ENCODE measurements at places on chromosomes 6 and 20.

GRCh38 chr20:23857962-23858595 is 21.5 kb downstream of the CST5 start:
- DNase-seq: no peak

DNA sequence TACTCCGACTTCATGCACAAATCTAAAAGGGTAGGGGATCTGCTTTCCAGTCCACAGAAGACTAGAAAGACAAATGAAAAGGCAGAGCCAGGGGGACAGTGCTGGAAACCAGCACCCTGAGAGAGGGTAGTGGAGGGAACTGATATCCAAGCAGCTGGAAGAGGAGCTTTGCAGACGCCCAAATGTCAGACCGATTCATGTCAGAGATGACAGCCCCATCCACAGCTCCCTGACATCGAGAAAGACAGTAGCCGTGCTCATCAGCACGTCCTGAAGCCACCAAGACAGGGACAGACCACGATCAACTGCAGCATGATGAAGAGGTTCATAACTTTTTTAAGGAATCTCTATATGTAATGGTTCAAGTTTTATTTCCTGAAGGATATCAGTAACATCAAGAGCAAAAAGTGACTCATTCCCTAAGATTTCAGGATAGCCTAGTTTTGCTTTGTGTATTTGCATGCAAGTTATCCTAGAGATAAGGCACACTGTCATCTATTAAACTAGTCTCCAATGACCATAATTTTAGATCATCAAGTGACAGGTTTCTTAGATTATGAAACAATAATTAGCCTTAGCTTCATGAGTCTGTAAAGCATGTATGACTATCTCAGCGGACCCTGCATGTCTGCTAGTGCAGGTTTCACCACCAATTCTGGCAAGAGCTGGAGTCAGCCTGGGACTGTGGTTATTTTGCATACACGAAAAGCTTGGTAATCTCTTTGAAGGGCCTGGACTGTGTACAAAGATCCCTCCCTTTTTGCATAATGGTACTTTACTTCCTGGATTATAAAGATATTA is 43.0 kb downstream of the PRDM1 start:
- no peak for DNase-seq

DNA sequence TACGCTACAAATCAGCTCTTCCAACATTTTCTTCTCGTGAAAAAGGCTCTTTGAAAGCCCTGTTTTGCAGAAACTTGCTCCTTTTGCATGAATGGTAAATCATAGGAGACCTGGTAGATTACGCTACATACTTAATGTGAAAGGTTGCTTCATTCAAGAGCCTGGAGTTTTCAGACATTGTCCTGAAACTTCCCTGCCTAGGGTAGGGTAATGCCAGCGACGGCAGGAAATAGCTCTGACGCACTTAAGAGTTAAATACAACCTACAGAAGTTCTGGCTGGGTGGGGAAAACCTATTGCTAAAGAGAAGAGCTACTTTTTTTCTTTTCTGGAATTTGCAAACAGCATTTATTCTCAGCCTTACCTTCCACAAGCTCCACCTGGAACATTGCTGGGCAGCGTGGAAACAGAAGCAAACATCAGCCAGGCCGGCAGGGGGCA is 144.5 kb downstream of the LPA start:
- no peak for DNase-seq

DNA sequence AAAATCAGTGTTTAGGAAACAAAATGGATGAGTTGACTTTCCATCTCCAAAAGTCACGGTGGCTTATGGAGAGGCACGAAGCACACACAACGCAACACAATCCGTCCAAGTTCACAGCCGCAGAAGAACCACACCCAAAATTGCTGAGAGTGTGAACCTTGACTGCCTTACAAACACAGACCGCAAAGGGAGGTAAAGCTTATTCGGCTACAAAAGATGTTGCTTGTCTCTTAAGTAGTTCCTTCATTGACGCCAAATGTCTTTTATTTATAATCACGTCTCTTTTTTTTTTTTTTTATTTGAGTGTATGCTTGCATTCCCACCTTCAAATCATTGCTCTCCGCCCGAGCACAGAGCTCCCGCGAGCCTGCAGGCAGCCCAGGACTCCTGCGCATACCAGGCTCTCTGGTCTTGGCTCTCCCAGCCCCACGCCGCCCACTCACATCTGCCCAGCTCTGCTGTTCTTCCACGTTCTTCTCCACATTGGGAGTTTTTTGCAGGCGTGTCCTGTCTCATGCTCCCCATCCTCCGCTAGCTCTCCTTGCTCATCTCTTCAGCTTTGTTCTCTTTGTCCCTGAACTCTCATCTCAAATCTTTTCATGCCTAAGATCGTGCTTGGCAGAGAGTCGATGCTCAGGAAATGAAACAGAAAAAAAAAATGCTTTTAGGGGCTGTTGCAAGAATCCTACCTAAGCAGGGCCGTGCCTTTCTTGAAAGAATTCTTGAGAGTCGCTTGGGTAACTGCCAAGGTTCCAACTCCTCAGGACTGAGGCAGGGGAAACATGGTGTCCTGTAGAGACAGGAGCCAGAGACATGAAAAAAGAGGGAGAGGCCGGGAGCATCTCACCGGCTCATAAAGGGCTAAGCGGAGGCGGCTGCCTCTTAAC is 25.8 kb downstream of the LY86 start:
- DNase-seq: no peak

- no peak for DNase-seq
Measured at GRCh38 chr20:63357921-63358905, 2.9 kb downstream of the CHRNA4 start.

DNA sequence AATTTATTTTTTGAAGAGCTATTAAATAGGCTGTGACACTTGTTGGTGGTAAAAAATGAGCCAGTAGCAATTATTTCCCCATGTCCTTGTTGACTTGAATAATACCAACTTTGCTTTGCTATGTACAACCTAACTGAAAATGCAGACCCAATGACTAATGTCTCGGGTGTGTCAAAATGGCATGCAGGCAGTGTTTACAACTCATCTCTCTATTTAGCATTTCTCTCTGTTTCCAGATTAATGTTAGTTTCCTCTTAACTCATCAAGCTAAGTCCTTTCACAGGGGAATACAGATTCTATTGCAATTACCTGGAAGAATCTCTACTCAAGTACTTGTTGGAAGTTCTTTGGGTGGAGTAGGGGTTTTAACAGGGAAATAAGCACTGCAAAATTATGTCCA is 504.4 kb downstream of the BCKDHB start:
- DNase-seq: no peak

- DNase-seq: no peak
Measured at GRCh38 chr6:3746119-3746691, 5.3 kb downstream of the PXDC1 start.

- DNase-seq: no peak
Measured at GRCh38 chr6:20180935-20181334, 31.3 kb downstream of the MBOAT1 start.

GRCh38 chr6:35165630-35166071 is 24.5 kb upstream of the TCP11 start:
- no peak for DNase-seq

DNA sequence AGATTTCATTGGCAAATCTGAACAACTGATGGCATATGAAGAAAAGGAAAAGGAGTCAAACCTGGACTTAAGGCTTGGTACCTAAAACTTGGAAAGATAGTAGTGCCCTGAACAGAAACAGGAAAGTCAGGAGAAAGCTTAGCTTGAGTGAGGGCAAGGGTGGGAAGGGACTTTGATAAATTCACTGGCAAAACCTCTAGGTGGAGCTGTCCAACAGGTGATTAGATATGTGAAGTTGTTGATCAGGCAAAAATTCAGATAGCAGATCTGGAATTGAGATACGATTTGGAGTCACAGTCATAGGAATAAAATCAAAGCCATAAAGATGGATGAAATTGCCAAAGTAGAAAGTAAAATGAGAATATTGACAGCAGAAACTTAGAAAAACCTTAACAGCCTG is 16.1 kb upstream of the ZNF292 start:
- no peak for DNase-seq

DNA sequence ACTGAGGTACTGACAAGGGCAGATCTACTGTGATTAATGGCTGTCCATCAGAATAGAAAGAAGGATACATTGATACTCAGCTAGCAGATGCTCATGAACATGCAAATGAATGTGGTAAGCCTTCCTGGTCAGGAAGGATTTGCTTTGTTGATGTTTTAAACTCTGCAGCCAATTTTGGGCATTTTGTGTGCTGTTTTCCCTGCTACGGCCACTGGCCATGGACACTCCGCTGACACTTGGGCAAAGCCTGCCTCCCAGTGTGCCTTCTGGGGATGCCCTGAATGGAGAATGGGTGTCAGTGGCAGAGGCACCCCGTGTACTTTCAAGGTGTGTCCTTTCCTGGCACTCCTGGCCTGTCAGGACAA is 113.1 kb downstream of the SOBP start:
- DNase-seq: no peak

DNA sequence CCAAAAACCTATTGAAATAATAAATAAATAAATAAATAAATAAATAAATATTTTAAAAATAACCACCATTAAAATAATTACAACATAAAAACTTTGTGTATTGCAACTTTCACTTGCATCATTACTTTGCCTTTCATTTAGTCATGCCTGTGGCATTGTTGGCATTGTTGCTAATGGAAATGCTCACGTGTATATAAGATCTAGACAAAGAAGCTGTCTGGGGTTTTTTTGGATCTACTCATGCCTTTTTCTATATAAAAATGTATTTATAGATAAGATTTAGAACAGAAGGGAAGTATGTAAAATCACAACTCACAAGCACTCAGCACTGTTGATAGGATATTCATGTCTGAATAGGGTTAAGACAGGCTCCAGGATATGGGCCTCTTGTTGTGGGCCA is 27.9 kb downstream of the GFRA4 start:
- DNase-seq: no peak

DNA sequence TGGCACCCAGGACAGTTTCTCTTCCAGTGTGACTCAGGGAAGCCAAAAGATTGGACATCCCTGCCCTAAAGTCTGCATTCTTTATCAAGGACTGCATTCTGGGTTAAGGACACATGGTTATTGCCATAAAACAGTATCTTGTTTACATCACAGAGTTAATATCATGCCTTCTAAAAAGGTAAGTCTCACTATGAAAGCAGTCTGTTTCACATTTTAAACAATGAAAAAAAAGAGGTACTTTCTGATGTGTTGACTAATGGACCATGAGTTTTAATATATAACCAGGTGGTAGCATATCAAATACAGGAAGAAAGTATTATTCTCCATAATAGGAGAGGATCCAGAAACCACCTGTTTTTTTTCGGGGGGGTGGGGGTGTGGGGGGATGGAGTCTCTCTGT is 93.7 kb downstream of the TIAM2 start:
- no peak for DNase-seq

DNA sequence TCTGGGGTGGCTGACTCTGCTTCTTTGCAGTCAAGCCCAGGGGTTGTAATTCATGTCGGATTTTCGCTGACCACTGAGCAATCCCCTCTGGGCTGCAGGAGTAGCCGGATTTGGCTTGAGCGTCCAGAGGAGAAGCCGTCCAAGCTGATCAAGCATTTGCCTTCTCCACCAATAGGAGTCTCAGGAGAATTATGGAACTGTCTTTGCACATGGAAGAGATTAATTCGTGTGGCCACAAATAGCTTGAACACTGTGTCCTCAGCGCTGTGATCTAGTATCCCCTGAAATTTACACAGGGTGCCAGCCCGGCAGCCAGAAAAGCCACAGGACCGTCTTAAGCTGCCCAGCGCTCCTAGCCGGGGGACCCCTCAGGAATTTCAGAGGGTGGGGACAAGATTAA is 37.1 kb downstream of the EYA2 start:
- no peak for DNase-seq

GRCh38 chr6:37524025-37524969 is 24.6 kb upstream of the CCDC167 start:
- DNase-seq: no peak

GRCh38 chr6:57087916-57088315 is 2.1 kb upstream of the ZNF451 start:
- DNase-seq: no peak

Data from D721Med (cell line).